ENCODE measurements at places on chromosomes 2 and 18.

DNA sequence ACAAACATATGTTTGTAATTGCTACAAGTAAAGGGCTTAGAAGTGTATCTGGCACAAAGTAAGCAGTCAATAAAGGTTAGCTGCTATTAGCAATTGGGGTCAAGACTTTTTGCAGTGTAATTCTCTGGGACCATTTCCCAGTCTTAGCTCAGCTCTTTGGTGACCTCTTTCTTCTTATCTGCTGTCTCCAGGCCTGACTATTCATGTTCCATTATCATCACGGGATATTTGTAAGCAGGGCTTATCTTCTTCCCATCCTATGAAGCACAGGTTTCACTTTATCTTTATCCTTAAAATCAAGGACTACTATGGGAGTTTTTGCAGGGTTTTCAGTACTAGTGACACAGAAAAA lies 131.7 kb downstream of the DOCK10 start:
- DNase-seq, result no peak

GRCh38 chr18:75256376-75256775 lies 45.8 kb downstream of the TSHZ1 start:
- DNase-seq, result no peak

DNA sequence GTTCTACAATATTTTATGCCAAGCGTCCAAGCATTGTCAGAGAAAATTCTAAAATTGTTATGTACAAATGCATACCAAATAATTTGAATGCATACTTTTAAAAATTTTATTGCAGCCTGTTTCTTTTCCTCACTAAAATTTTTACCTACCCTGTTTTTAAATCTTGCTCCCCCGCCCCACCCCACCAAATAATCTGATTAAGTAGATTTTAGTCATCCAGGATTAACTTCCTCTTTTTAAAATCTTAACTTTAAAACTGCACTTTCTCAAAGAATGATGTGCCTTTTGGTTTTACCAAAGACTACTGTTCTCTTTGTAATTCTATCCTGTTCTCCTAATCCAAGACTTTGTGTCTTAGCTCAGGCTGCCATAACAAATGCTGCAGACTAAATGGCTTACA lies 269.4 kb upstream of the FN1 start:
- DNase-seq, result no peak

DNA sequence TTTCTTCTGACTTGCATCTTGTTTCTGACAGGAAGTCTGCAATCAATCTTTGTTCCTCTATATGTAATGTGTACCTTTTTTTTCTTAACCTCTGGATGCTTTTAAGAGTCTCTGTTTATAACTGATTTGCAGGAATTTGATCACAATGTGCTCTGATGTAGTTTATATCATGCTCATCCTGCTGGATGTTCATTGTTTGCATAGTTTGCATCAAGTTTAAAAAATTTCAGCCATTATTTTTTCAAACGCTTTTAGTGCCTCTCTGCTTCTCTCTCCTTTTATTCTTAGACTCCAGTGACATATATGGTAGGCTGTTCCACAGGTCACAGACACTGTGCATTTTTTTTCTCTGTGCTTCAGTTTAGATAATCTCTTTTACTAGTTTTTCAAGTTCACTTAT lies 23.9 kb downstream of the RBKS start:
- DNase-seq, result no peak

DNA sequence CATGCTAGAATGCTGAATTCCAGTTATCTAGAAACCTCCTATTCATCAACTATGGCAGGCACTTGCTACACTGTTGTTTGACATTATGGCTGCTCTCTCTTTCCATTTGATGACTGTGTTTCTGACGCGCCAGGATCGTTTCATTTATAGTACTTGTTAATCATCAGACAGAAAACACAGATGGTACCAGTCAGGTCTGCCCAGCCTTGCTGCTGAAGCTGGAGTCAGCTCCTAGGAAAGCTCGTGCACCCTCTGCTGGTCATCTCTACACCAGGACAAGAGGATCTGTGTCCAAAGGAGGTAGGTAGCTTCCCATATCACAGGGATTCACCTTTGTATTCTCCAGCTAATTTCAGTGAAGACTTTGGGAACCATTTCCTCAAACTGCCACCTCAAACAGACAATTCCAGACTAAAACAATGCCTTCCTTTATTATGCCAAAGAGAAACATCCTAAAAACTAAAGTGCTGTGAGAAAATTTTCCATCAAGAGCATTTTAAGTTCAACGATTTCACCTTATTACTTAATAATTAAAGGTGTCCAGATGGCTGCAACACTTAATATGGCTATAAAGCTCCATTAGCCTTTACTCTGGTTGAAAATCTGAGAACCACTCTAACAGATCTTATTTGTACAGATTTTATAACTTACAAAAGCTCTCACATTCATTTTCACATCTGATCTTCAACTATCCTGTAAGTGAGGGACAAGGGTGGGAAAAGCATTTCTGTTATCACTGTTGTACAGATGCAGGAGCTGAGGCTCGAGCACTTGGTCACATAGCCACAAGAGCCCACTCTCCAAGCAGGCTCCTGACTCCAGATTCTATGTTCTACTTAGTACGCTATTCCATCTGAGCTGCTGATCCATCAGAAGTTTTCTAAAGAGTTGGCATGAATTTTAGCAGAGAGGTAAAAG lies 17.5 kb downstream of the METTL8 start:
- peak; percentile 97 for DNase-seq

- DNase-seq, result no peak
These were observed 61.3 kb downstream of the NCKAP5 start for GRCh38 chr2:133506996-133507395.

DNA sequence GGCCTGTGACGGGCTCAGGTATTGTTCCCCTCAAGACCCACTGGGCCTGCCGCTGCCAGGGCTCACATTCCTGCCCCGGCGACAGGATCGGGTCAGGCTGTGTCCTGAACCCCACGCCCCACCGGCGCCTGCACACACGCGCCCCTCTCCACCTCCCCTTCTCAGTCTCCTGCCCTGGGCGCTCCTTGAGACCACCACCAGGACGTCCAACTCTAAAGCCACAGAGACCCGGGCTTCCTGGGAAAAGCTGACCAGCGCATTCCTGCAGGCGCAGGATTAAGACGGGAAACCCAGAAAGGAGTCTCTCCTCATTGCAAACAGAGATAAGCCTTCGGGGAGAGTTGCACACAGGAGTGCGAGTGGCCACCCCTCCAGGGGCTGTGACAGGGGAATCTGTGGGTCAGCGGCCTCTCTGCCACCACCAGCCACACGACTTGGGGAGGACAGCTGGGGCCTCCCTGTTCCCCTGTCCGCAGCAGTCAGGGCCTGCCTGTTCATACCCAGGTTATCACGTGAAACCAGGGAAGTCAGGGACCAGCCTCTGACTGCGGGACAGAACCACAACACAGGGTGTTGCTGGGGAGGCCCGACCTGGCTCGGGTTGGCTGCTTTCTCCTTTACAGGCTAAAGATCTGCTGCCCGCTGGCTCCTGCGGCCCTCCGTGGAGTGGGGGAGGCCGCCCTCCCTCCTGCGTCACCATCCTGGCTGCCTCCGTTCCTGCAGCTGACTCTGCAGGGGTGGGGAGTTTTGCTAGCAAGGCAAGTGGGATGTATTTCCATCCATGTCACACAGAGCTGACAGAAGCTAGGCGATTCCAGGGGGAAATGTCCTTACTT lies 88.8 kb downstream of the ZCCHC2 start:
- no peak for DNase-seq

DNA sequence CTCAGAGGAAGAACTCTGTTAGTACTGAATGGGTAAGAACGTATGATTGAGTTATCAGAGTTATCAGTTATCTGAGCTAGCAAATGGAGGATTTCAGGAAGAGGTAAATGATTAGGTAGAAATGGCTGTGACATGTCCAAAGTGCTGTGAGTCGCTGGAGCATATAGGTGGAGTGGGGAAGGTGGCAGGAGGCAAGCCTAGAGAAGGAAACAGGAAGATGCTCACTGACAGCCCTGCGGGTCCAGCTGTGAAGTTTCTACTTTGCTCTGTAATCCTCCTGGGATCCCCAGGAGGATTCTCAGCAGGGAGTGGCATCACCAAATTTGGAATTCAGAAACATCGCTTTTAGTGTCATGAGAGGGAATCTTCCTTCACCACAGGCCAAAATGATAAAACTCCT lies 52.0 kb downstream of the GYPC start:
- peak; percentile 6 for DNase-seq

GRCh38 chr2:103809941-103810441 lies 1043.9 kb upstream of the POU3F3 start:
- DNase-seq, result peak; percentile 56

- DNase-seq, result no peak
These were observed 53.6 kb downstream of the SRD5A2 start for GRCh38 chr2:31526946-31527732.

DNA sequence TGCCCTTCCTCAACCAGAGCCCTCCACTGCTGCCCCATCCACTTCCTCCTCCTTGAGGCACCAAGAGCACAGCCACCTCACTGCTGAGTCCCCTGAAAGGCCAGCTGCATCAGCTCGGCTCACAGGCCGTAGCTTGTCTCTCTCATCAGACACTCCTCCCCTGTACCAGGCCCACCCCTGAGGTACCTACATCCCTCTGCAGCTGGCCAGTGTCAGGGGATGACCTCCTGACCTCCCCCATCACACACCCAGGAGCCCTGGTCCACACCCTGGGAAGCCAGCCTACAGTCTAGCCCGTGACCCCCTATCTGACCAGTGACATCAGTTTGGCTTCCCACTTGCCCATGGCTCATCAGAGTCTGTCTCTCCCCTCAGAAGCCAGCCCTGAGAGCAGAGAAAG lies 205.6 kb downstream of the TNS1 start:
- DNase-seq, result no peak

DNA sequence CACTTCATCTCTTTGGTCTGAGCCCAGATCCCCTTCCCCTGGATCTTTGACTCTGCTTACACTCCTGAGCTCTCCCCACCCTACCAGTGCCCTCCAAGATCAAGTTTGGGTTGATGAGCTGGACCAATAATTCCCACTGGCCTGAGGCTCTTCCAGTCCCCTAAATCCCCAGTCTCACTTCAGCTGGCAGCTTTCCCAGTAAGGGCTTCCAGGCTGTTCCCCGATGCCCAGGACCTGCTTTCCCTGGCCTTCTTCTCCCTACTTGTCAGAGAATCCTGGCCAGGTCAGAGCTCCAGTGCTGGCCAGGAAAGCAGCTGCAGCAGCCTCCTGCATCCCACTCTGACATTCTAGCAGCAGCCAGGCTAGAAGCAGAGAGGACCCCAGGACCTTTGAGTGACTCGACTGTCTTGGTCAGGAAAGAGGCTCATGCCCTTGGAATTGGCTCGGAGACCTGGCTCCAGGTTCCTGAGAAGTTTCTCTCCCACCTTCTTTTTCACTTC lies 3.5 kb downstream of the WNT6 start:
- DNase-seq, result no peak

DNA sequence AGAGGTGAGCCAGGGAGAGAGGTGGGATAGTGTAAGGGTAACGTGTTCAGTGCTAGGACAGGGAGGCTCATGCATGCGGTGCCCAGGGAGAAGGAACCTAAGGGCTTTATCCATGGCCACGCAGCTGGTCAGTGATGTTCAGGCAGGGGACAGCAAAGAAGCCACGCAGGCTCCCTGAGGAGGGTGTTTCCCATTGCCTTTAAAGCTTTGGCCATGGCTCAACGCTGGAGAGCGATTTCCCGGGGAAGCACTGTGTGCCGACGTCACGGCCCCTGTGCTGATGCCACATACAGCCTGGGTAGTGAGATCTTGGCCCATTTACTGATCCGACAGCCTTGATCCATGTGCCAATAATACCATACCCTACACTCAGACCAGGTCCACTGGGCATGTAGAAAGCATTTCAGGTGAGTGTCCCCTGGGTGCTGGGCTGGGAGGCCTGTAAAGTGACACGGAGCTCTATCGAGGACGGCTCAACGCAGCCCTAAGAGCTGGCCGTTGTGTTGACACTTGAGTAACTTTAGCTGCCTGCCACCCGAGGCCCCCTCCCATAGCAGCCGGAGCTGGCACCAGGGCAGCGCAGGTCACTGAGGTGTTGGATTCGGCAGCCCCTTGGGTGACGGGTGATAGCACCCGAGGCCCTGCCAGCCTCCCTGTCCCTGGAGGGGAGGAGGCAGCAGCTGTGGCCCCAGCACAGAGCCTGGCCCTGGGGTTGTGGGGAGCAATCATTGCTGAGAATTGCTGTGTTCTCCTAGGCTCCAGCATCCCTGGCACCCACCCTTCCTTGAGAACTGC lies 41.4 kb downstream of the PDIA6 start:
- DNase-seq, result no peak

- no peak for DNase-seq
These were observed 23.0 kb downstream of the STK25 start for GRCh38 chr2:241485172-241485911.

- DNase-seq, result peak; percentile 82
These were observed 22.3 kb downstream of the EFEMP1 start for GRCh38 chr2:55901322-55901721.

- DNase-seq, result no peak
These were observed 335.0 kb downstream of the CBLN2 start for GRCh38 chr18:72208920-72209676.

- DNase-seq, result no peak
These were observed 41.7 kb upstream of the ZNF532 start for GRCh38 chr18:58822944-58823343.

GRCh38 chr2:240329778-240330177 lies 105.7 kb upstream of the GPC1 start:
- no peak for DNase-seq

GRCh38 chr2:61485281-61485680 lies 14.4 kb upstream of the USP34 start:
- DNase-seq, result no peak

- DNase-seq, result peak; percentile 9
These were observed 155.4 kb downstream of the MAP2 start for GRCh38 chr2:209579230-209579749.

DNA sequence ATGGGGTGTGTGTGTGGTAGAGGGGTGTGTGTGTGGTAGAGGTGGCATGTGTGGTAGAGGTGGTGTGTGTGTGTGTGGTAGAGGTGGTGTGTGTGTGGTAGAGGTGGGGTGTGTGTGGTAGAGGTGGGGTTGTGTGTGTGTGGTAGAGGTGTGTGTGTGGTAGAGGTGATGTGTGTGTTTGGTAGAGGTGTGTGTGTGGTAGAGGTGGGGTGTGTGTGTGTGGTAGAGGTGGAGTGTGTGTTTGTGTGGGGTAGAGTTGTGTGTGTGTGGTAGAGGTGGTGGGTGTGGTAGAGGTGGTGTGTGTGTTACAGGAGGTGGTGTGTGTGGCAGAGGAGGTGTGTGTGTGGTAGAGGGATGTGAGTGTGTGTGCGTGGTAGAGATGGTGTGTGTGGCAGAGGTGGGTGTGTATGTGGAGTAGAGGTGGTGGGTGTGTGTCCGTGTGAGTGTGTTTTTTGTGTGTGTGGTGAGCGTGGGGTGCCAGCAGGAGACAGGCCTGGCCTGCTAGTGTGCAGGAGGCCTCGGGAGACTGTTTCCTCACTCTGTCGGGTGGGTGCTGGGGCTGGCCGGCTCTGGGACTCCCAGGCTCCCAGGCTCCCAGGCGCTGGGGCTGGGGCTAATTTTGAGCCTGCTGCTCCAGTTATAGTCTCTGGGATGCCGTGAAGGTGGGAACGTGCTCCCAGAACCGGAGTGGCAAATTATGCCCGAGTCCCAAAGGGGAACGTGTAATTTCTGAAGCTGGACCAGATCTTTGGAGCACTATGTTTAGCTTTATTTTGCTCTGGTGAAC lies 165.2 kb downstream of the DYSF start:
- no peak for DNase-seq
